CD4-positive, alpha-beta T cell treated with Interleukin-12 subunit alpha and Interleukin-12 subunit beta, for 1 hour (primary cell): ENCODE measurements at places on chromosomes 2 and 18.

DNA sequence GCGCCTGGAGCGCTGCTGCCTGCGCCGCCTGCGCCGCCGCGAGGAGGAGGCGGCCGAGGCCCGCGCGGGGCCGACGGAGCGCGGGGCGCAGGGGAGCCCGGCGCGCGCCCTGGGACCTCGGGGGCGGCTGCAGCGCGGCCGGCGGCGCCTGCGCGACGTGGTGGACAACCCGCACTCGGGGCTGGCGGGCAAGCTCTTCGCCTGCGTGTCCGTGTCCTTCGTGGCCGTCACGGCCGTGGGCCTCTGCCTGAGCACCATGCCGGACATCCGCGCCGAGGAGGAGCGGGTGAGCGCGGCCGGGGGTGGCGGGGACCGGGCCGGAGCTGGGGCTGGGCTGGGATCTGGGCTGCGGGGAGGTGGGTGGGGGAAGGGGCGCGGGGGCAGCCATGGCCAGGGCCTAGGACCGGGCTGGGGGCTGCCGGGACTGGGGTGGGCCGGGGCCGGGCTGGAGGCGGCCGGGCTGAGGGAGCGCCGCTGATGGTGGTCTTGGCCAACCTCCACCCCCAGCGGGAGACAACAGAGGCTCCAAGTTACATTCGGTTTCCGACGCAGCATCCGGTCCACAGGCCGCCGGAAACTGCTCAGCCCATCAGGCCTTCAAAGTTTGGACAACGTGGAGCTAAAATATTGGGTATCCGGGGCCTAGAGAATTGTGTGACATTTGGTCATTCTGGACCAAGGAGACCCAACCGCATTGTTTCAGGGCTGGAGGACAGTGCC lies 66.4 kb downstream of the KCNG2 start:
- no peak for DNase-seq

DNA sequence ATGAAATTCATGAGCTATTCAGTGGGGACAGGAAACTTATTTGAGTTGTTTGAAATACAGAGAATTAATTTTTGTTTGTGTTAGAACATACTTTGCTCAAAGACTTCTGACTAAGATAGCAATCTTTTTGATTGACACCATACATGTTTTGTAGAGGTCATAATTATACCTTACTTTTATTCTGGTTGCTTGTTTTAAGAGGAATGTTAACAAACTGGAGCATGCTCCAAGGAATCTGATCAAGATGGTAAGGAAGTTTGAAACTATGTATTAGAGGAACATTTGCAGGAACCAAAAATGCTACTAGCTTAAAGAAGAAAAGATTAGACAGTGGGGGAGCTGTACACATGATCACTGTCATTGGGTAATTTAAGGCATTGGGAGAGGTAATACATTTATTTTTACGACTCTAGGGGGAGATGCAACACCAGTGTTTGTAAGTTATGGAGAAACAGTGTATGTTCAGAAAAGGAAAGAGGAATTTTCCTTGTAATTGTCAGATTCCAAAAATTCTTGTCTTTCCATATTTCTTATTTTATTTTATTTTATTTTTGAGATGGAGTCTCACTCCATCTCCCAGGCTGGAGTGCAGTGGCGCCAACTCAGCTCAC lies 8.0 kb downstream of the AGFG1 start:
- no peak for DNase-seq

DNA sequence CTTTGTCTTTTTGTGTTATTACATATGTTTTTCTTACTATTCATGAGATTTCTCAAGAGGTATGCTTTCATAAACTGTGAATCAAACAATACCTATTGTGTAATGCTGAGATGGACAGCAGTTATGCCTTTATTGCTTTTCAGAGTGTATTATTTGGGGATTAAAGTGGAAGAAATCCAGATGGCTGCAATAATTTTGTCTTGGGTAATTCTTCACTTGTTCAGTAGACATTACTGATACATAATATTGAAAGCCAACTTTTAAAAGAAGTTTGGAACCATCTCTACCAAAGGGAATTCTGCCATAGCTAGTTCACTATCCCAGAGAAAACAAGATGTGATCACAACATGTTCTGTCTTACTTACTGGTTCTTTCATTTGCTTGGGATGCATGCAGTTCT lies 253.4 kb upstream of the ZSWIM2 start:
- DNase-seq = no peak

DNA sequence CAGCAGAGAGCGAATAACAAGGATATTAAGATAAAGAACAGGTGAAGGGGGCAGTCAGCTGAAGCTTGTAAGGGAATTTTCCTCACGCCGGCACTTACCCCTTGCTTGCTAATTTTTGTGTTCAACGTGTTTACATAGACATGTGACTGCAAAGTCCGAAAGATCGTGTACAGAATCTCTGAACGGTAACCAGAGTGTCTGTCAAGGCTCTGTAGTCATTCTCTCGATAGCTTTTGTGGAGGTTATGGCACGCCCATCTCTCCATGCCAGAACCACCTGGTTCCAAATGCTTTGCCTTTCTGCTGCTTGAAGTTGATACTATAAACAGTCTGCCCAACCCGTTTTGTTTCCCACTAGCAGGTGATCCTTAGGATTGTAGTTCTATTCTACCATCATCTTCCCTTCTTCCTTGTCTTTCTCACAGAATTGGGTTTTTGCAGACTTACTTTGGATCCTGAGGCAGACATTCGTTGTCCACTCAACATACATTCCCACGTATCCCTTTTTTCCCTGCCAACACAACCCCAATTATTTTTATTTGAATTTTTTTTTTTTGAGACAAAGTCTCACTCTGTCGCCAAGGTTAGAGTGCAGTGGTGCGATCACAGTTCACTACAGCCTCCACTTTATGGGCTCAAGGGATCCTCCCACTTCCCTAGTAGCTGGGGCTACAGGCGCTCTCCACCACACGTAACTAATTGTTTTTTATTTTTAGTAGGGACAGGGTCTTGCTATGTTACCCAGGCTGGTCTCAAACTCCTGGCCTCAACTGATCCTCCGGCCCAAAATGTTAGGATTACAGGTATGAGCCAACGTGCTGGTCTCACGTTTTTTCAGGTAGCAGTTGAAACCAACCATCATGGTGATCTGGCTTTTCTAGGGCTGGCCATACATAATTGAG lies 1.3 kb upstream of the USP34 start:
- DNase-seq = peak; percentile 44

- DNase-seq = no peak
Observed at GRCh38 chr2:229673676-229674075, 40.7 kb downstream of the DNER start.

GRCh38 chr2:105100046-105100840 lies 62.4 kb downstream of the MRPS9 start:
- DNase-seq = no peak
